Effector CD4-positive, alpha-beta T cell (primary cell): ENCODE measurements at places on chromosomes 12 and 14.

- DNase-seq: no peak
Observed at GRCh38 chr14:47365233-47365632, 310.2 kb downstream of the MDGA2 start.

GRCh38 chr12:57849035-57849434 is 2.5 kb upstream of the CTDSP2 start:
- no peak for DNase-seq

DNA sequence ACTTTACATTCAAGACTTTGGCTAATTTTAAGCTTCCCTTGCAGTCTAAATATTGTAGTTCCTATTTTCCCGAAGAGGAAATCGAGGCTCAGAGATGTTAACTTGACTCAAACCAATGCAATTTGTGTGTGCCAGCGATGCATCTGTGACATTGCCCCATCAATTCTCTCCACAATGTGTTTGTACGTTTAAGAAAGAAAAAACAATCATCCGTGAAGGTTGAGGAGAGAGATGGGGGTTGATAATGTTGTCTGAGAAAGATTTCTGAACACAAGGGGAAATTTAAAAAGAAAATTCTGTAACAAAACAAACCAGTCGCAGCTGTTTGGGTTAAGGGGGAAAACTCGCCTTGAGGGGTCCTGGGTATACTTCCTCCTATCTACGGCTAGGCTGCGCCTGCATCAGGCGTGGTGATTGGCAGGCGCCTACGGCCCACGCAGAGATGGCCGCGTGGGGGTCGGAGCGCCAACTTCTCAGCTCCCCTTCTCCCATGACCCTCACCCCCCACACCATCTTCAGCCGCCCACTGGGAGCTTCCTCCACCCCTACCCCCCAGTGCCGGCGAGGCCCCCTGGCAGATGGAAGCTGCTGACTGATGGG is 12.3 kb downstream of the SIX1 start:
- no peak for DNase-seq

- peak; percentile 44 for DNase-seq
Observed at GRCh38 chr14:77459072-77459723, 1.3 kb downstream of the AHSA1 start.

- DNase-seq: no peak
Observed at GRCh38 chr14:102275866-102276265, 29.1 kb downstream of the MOK start.

DNA sequence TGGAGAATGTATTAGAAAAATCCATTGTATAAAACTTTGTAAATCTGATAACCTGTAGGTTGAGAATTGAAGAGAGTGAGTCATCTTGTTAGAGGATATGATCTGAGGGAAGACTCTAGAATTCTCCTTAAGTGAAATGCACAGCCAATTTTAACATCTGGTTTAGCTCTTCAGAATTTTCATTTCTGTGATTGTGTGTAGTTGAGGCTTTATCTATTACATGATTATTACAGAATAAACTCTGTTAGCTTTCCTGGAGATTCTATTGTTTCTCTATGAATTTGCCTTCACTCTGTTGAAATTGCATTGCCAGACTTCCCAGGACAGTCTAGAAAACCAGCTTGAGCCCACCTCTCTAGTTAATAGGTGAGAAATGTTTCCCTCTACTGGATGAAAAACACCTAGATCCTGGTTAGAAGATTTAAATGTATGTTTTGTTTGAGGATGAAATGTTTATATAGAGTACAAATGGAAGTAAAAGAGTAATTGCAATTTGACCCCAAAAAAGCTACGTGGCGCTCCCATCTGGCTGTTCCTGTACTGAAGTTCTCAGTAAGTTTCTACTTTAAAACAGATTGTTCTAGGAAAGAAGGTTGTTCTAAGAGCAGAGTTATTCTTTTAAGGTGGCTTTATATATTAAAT is 2.9 kb downstream of the NUDT4 start:
- no peak for DNase-seq

- DNase-seq: no peak
Observed at GRCh38 chr14:68628605-68629310, 164.1 kb downstream of the ZFP36L1 start.

GRCh38 chr14:67510121-67510520 is 21.6 kb upstream of the TMEM229B start:
- DNase-seq: no peak

DNA sequence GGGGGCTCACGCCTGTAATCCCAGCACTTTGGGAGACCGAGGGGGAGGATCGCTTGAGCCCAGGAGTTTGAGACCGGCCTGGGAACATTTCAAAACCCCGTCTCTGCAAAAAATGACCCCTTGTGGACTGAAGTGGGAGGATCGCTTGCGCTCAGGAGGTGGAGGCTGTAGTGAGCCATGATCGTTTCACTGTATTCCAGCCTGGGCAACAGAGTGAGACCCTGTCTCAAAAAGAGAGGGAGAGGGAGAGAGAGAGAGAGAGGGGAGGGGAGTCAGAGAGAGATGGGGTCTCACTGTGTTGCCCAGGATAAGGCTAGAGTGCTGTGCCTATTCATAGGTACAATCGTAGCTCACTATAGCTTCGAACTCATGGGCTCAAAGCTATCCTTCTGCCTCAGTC is 2.8 kb downstream of the FGD4 start:
- no peak for DNase-seq

DNA sequence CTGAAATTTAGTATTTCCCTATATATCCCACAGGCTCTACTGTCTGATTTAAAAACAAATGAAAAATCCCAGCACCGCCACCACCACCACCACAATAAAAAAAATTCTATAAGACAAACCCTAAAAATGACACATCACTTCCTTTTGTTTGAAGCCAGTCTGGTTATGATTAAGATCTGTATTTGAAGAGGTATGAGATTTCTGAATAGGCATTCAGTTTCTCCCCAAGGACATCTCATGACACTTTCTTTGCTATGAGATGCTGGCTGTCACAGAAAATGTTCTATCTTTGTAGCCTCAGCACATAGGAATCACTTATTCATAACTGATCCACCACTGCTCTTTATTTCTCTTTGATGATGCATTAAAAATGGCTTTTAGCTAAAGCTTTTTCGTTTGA is 1071.0 kb downstream of the SLC6A15 start:
- no peak for DNase-seq

GRCh38 chr12:124761871-124762270 is 101.8 kb downstream of the SCARB1 start:
- DNase-seq: no peak

DNA sequence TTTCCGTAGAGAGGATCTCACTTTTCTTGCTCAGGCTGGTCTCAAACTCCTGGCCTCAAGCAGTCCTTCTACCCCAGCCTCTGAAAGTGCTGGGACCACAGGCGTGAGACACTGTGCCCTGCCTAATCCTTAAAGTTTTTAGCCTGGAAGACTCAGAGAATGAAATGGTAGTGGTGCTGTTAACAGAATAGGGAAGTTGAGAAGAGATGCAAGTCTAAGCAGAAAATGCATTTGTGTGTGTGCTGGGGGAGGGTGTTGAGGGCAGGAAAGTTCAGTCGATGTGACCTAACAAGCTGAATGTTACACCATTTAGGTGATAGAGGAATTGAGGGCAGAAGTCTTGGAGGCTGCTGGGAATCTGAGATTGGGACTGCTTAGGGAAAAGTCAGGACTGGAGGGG is 6.9 kb upstream of the TUBA1A start:
- no peak for DNase-seq

- no peak for DNase-seq
Observed at GRCh38 chr12:130572553-130572952, 143.5 kb downstream of the RIMBP2 start.

DNA sequence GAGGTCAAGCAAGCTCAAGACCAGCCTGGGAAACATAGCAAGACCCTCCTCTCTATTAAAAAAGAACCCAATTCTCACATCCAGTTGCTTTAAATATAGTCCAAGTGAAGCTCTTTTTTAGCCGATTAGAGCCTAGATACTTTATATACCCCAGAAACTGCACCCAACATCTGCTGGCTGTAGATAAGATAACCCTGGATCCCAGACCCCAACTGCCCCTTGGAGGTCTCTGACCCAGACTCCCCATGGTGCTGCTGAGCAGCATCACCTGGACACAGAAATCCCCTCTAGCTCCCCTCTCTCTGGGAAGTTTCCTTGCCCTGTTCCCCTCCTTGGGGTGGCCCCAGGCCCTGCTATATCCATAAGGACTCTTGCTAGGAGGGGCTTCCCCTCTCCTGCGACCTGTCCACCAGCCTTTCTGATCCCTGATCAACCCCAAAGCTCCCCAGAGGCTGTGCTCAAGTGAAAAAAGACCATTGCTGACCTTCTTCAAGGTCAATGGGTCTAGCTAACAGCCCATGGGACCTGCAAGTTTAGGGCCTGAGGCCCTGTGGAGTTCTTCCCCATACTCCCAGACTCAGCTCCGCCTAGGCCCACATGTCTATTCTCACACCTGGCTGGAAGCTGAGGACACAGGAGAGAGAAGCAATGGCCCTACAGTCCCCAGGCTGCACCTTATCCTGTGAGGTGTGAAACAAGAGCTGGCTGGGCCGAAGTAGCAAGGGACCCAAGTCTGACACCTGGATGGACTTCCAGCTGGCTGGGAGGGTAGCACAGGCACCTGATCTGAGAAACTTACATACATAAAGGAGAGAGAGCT is 56.2 kb downstream of the ARL6IP4 start:
- no peak for DNase-seq

GRCh38 chr14:79986251-79986650 is 225.1 kb downstream of the DIO2 start:
- no peak for DNase-seq

GRCh38 chr12:92987362-92987761 is 58.3 kb upstream of the EEA1 start:
- peak; percentile 3 for DNase-seq

GRCh38 chr14:99143793-99144192 is 128.2 kb downstream of the BCL11B start:
- DNase-seq: no peak

DNA sequence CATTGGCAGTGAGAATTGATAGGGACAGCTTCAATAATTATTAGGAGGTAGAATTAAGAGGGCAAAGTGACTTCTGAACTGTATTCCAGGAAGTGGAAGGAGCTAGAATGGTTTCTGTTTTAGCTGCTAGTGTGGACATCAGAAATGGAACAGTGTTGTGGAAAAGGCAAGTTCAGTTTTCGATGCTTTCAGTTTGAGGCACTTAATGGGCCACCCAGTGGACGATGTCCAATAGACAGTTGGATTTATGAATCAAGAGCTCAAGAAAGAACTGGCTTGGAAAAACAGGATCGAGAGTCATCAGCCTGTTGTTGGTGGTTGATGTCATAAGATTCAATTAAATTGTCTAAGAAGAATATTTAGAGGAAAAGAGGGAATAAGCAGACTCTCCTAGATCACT is 136.3 kb downstream of the DYRK2 start:
- no peak for DNase-seq

DNA sequence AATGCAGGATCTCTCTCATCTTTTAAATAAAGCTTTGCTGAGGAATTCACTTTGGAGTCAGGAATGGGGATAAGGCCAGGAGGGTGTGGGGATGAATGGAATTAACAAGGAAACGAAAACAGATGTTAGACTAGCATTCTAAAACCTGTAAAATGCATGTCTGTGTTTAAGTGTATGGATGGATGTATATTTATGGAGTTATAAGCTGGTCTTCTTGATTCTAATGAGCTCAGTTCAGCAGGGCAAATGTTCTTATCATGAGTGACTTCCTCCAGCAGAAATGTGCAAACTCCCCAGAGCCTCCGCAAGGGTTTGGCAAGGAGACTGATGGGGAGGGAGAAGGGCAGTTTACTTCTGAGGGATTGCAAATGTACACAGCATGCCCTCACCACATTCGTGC is 149.1 kb downstream of the NTF3 start:
- no peak for DNase-seq

GRCh38 chr14:105880616-105881015 is 354.2 kb downstream of the TMEM121 start:
- no peak for DNase-seq
